Right hindlimb (tissue), 1 donor: ENCODE measurements at places on chromosomes 7 and 10.
A peak's percentile ranks its signal among the peaks of the same experiment; 100 is the strongest.

DNA sequence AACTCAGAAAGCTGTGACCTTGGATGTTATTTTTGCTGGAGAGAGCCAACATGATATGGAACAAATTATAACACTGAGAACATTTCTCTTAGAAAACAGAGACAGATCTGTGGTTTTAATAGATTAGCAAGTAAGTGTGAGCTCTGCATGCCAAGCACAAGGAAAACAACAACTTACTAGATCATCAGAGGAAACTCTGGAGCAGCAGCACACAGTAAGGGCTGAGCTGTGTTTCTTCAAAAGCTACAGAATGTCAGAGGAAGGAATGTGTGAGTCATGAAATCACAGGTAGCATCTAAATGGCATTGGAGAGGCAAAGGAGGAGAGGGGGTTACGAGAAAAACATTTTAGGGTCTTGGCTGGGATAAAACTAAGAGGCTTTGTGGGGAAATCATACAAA lies 283.4 kb upstream of the FZD8 start:
- no peak for DNase-seq

DNA sequence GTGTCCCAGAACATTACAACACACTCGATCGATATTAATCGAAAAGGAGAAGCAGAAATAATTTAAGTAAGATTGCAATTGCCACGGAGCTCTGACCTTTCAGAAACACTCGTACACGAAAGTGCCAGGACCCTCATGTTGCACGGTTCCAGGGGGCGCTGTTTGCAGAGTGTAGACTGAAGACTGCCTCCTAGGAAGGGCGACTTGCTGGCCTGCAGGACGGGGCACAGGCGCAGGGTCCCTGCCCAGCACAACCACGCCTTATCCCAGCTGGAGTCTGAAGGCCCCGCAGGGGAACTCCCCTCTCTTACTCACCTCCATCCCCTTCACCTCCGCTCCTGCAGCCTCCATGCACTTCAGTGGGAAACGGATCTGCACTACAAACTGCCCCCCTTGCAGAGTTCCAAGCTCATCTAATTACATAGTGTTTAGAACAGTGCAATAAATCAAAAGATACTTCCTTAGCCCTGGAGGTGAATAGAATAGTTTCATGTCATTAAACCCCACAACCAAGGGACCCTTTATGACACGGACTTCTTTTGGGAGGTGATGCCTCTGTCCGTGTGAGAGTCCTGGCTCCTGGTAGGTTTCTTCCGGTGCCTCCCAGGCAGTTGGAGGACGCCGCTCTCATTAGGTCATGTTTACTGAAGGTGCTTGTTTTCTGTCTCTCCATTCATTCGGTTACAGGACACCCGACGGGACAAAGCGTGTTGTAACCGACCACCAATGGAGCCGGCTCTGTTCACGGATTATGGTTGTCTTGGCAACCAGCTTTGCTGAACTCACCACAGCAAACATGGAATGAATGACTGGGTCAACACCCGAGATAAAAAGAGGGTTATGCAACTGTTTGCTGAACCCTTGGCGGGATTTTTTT lies 262.2 kb downstream of the BAMBI start:
- DNase-seq, result peak; percentile 64

DNA sequence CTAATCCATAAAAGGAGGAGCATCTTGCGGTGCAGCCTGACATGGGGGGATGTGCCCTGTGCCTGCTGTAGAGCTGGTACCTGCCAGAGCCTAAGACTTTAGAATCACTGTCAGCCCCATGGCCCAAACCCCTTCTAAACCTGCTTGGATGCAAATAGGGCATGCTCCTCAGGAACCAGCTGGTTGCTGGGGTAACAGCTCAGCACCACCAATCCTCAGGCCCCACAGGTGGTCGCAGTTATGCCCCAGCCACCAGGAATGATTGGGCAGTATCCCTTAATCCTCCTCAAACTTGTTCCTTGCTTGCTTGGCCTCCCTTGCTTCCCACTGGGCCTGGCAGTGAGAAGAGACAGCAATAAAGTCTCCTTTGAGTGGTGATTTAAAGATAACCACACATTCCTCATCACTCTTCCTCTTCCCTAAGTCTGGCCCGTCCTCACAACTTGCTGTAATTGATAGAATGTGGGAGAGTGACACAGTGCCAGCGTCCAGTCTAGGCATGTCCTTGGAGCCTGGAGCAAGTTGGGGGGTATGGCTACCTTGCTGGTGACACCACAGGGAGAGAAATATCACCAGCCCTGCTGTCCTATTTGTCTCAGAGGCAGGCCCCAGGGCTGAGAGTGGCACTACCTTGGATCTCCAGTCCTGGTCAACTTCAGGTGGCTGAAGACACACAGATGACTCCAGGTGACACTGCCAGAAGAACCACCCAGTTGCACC lies 43.0 kb downstream of the VSTM4 start:
- no peak for DNase-seq

- no peak for DNase-seq
Observed at GRCh38 chr10:43683451-43684291, 35.0 kb upstream of the ZNF32 start.
